IMR-90 (cell line): ENCODE measurements at places on chromosomes 11 and 22. TPM values are rescaled to one million over a fixed set of nuclear protein-coding genes. Genes with fewer than 3 reads are reported as not detected.

DDI1 gene
- not detected in 2 replicates for total RNA-seq

UPB1 gene
- under 0.01 TPM in 2 replicates for total RNA-seq

ALDH3B1 gene
- 11.8 and 11.9 TPM in 2 replicates for total RNA-seq

IRAG1 gene
- 21.1 and 25.8 TPM in 2 replicates for total RNA-seq

ENTHD1 gene
- total RNA-seq = not detected in 2 replicates

LIF gene
- total RNA-seq = 79.4 and 130 TPM in 2 replicates

CSRP3 gene
- total RNA-seq = not detected in 2 replicates

CACNA1I gene
- total RNA-seq = under 0.01 TPM in 1 of 2 replicates, not detected in the other

AMBRA1 gene
- 16.7 and 18.3 TPM in 2 replicates for total RNA-seq

KBTBD3 gene
- 1.6 and 2.2 TPM in 2 replicates for total RNA-seq

NAALADL1 gene
- total RNA-seq = 2.8 and 3.8 TPM in 2 replicates

USP2 gene
- total RNA-seq = under 0.01 and 0.18 TPM in 2 replicates

CTSW gene
- total RNA-seq = 0.18 TPM in 1 of 2 replicates, not detected in the other

LRRC55 gene
- not detected in 2 replicates for total RNA-seq

C11orf87 gene
- under 0.01 TPM in 2 replicates for total RNA-seq

AMPD3 gene
- 8.1 and 8.6 TPM in 2 replicates for total RNA-seq

PHOX2A gene
- not detected in 2 replicates for total RNA-seq

CHRM1 gene
- total RNA-seq = not detected in 2 replicates

UBE2L3 gene
- total RNA-seq = 29.0 and 66.1 TPM in 2 replicates

MPZL2 gene
- not detected in 2 replicates for total RNA-seq

SLC15A3 gene
- 1.9 and 3.2 TPM in 2 replicates for total RNA-seq

RBMXL2 gene
- total RNA-seq = not detected in 2 replicates

TMPRSS13 gene
- not detected in 2 replicates for total RNA-seq

TPH1 gene
- under 0.01 TPM in 2 replicates for total RNA-seq

B4GALNT4 gene
- total RNA-seq = 5.2 and 6.1 TPM in 2 replicates

THYN1 gene
- 51.9 and 72.1 TPM in 2 replicates for total RNA-seq

POU2AF2 gene
- not detected in 2 replicates for total RNA-seq

SLC43A1 gene
- 8.6 and 10.0 TPM in 2 replicates for total RNA-seq

SPA17 gene
- 9.9 and 14.4 TPM in 2 replicates for total RNA-seq

CASTOR1 gene
- 10.6 and 11.7 TPM in 2 replicates for total RNA-seq

MMP13 gene
- not detected in 2 replicates for total RNA-seq

C22orf31 gene
- total RNA-seq = not detected in 2 replicates

UCP2 gene
- total RNA-seq = 2.0 and 2.2 TPM in 2 replicates

CCDC73 gene
- total RNA-seq = not detected in 2 replicates

TCP11L1 gene
- total RNA-seq = 17.4 and 23.1 TPM in 2 replicates

SPON1 gene
- total RNA-seq = 0.56 and 0.72 TPM in 2 replicates

FAM83F gene
- total RNA-seq = not detected in 2 replicates

ROM1 gene
- total RNA-seq = 2.2 TPM in 2 replicates

CD3G gene
- total RNA-seq = not detected in 2 replicates

PDGFB gene
- total RNA-seq = not detected in 2 replicates

KCNJ11 gene
- not detected in 2 replicates for total RNA-seq

OAF gene
- total RNA-seq = 9.9 and 10.8 TPM in 2 replicates

UBQLNL gene
- total RNA-seq = 0.18 TPM in 1 of 2 replicates, not detected in the other

APOL3 gene
- total RNA-seq = 1.7 and 2.3 TPM in 2 replicates

CCDC81 gene
- 5.6 and 6.5 TPM in 2 replicates for total RNA-seq
